ENCODE measurements at places on chromosomes 2 and 18.

DNA sequence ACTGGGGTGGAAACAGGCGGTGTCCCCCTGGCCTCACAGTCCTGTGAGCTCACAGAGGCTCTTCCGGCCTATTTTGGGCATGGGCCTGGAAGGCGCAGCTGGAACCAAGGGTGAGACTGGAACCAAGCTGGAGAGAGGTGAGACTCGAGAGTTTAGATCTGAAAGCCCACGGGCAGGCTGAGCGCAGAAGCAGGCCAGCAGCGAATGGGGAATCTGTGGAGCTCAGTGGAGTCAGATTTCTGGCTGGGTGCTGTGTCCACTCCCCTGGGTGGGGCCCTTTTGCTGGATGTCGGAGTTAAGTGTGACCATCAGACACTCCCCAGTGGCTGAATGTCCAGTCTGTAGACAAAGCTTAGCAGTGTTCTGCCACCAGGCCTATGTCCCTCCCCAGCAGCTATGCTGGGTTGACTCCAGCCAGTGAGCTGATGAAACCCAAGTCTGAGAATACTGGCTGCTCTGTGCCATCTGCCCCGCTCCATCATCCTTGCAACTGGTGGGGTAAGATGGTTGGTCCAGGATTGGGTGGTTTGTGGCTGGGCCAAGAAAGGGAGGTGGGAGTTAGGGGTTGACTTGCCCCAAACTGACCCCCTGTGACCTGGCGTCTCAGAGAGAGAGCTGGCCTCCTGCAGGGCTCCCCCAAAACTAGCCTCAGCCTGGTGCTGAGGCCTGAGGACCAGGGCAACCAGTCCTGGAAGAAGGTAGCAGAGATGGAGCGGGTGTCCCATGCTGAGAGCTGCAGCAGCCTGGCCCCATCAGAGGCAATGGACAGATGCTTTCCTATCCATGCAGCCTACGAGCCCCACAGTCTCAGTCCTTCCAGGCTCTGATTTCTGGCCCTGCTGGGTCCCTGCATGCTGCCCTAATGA lies 34.4 kb downstream of the CYP26B1 start:
- DNase-seq: no peak

GRCh38 chr2:72613931-72614330 lies 211.9 kb downstream of the EXOC6B start:
- no peak for DNase-seq

DNA sequence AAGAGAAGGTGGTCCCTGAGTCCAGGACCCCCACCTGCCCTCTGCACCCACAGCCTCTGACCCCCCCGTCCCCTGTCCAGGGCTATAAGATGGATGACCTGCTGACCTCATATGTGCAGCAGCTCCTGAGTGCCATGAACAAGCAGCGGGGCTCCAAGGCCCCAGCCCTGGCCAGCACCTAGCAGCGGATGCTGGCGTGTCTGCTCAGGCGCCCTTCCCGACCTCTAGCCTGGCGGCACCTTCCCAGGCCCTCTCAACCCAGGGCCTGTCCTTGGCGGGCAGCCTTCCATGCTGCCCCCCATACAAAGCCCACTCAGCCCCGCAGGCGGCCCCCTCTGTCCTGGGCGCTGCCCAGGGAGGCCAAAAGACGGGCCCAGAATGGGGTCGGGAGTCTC lies 8.7 kb upstream of the GPR17 start:
- DNase-seq: no peak

DNA sequence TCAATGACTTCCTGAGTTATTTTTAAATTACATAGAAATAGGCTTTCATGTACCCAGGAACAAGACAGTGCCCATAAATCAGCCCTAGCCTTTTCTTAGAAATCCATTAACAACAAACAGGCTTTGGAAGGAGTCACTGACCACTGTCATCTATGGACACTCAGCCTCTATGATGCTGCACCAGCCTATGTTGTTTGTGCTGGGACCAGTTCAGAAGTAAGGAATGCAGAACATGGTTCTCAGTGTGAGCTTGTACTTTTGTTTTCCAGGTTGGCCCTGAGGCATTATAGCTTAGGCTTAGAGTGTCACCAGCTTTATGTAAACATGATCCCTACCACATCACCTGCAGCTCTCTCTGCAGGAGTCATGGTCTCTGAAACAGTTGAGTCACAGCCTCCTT lies 335.7 kb upstream of the CDH7 start:
- no peak for DNase-seq

- DNase-seq: peak; percentile 76
These were observed 284.0 kb upstream of the CWC22 start for GRCh38 chr2:180291060-180291459.

- no peak for DNase-seq
These were observed 98.7 kb upstream of the THOC1 start for GRCh38 chr18:366466-367061.

DNA sequence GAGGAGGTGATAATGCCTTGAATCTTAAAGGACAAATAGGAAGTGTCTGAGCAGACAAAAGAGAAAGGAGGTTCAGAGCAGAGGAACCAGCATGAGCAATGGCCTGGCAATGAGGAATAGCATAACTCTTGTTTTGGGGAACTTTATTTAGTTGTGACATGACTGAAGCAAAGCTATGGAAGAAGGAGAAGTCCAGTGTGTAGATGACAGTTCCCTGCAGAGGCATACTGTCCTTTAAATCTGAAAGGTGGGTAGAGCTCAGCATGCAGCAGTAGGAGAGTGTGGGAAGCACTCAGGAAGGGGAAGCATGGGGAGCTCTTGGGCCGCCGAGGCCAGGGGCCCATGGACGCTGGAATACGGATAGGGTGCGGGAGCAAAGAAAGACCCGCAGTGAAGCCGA lies 173.8 kb downstream of the SEPTIN10 start:
- DNase-seq: no peak

DNA sequence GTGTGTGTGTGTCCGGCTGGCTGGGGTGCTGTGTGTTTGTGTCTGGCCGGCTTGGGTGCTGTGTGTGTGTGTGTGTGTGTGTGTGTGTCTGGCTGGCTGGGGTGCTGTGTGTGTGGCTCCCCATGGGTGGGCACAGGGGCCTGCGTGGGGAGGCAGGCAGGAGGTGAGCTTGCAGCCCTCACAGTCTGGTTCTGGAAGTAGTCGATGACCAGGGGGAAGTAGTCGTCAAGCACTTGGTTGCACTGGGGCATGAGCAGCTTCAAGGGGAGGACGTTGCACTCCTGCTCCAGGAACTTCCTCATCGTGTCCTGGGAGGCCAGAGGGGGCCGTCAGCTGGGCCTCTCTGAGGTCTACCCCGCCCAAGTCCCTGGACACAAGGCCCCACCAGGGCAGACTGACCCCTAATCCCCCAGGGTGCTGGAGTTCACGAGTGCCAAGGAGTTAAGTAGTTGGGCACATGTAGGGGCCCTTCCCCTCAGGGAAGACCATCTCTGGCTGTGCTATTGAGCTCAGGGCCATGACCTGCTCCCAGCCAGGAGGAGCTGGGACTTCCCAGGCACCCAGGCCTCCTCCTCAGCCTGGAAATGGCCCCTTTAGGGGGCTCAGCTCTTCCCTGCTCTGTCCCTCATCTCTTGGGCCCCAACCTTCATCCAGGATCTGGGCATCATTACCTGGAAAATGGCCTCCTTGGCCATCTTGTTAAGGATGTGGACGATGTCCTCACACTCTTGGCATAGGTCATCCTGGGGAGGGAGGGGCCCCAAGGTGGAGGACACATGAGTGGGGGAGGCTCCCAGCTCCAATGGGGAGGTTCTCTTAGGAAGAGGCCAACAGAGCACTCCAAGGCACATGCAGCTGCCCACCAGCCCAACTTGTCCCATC lies 1.3 kb downstream of the SFTPB start:
- DNase-seq: no peak

GRCh38 chr2:99615247-99615771 lies 125.5 kb upstream of the REV1 start:
- no peak for DNase-seq

- peak; percentile 7 for DNase-seq
These were observed 58.6 kb downstream of the KCNG2 start for GRCh38 chr18:79856119-79857007.

GRCh38 chr18:62790871-62791772 lies 75.8 kb downstream of the PHLPP1 start:
- peak; percentile 61 for DNase-seq

- DNase-seq: no peak
These were observed 80.2 kb downstream of the TDRD15 start for GRCh38 chr2:21203976-21204375.

GRCh38 chr18:47545613-47546012 lies 294.2 kb upstream of the SKOR2 start:
- no peak for DNase-seq

DNA sequence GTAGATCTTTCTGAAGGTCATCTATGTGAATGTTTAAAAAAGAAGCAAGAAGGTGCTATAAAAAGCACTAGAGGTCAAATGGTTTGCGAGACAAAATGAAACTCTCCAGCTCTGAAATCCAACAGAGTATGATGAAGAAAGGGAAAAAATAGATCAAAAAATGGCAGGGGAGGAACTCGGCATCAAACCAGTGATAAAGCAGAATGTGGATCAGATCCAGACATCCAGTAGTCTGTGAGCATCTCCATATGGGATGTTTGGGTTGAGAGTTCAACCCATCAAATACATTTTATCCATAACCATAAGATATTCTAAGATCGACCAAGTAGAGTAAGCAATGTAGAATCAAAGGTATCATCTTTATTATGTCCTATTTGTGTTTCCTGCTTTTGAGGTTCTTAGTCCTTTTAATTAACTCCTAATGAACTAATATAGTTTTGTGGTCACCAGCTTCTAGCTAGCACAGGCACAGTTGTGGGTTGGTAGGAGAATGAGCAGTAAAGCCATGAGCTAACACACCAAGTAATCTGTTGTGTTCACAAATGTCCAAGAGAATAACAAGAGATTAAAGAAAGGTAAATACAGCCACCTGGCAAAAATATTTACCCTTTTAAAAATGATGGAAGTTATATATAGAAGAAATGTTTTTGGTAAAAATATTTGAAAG lies 160.9 kb downstream of the NEDD4L start:
- no peak for DNase-seq

- DNase-seq: no peak
These were observed 5.4 kb downstream of the IRS1 start for GRCh38 chr2:226794196-226794661.

DNA sequence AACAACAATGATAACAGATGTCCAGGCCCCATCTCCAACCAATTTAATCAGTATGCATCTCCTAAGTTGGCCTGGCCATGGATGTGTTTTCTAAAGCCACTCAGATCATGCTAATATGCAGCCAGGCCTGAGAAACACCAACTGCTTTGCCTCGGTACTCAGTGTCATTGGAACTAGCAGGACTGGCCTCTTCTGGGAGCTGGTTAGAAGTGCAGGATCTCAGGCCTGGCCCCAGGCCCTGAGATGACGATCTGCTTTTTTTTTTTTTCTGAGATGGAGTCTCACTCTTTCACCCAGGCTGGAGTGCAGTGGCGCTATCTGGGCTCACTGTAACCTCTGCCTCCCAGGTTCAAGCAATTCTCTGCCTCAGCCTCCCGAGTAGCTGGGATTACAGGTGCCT lies 69.1 kb downstream of the IRS1 start:
- DNase-seq: no peak

DNA sequence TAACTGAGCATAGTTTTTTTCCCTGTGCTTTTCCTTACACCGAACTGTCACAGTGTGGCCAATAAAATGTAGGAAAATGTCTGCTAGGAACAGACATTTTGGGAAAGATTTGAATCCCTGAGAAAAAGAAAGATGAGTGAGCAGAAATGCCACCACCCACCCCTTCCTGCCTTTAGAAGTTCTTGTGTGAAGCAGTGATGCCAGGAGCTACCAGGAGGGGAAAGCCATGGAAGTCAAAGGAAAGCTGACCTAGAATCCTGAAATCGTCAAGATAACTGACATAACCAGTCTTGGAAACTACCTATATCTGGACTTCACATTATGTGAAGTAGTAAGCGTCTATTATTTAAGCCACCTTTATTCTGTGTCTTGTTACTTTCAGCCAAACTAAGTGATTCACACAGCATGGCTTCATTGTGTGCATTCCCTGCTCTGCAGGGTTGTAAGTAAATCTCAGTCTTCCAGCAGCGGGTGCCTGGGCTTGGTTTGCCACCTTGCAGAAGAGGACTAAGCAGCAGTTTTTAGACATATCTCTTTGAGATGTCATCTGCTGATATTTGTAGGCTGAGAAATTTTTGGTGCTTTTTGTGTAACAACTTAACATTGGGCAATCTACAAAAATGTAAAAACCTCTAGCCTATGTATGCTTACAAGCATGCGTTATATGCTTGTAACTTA lies 11.2 kb upstream of the SPRED2 start:
- peak; percentile 29 for DNase-seq

DNA sequence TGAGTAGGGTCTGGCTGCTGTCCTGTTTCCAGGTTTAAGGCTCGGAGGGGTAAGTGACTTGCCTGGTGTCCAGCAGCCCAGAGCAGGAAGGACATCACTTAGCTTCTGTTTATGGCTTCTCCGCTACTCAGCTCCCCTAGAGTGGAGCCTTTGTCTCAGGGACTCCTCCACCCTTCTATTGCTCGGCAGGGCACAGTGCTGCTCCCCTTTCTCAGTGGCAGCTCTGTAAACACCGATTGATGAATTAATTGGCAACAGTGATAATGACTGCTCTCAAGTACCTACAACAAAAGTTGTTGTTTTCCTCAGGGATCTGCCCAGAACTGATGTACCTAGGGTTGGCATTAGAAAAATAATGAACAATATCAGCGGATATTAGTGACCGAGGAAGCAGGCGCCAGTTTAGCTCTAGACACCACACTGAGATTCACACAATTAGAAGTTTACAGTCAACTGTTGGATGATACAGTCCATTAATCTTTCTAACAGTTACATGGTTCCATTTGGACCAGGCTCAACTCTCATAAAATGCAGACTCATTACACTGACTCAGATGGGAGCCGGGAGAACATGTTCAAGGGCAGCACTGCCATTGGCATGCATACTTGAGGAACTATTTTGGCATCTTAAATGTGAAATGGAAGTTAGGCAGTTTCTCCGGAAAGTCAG lies 265.7 kb downstream of the MTX2 start:
- DNase-seq: peak; percentile 89

DNA sequence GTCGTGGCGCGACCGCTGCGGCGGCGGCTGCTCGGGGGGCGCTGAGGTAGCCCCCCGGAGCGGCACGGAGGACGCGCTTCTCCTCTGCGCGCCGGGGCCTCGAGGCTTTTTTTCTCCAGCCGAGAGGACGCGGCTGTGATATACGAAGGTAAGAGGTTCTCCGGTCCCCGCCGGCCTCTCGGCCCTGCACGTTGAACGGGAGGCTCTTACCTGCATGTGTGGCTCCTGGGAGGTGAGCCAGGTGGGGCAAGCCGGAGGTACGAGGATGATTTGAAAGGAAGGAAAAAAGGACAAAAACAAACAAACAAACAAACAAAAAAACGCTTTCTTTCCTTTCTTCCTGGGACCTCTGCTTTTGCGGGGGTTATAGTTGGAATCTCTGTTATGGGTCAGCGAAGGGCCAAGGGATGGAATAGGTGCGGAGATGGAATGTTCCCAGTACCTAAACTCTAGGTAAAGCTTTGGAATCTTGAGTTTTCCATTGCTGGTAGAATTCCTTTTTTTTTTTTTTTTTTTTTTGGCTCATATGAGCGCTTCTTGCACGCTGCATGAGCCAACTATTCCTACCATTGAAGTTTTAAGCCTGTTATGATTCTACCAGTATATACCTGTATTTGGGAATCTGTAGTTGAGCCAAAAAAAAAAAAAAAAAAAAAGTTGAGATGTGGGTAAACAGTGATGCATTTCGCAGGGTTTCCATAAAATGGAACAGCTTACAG lies 674 bp downstream of the PTPN4 start:
- no peak for DNase-seq
